ENCODE measurements at places on chromosomes 6 and 20.

- H3K4me3 ChIP-seq: no peak overlapping the region
- DNase-seq: no peak
- no peaks in the 10 kb centered on the region for H3K36me3 ChIP-seq
- H3K27ac ChIP-seq: no peak overlapping the region
Measured at GRCh38 chr20:4633379-4633778, 88.3 kb upstream of the PRND start.

- no peaks in the 10 kb centered on the region for H3K4me1 ChIP-seq
- H3K27me3 ChIP-seq: no peaks in the 10 kb centered on the region
- no peak overlapping the region for H3K4me3 ChIP-seq
- no peaks in the 10 kb centered on the region for H3K36me3 ChIP-seq
- no peak for DNase-seq
- no peak overlapping the region for H3K27ac ChIP-seq
Measured at GRCh38 chr6:126764671-126765070, 353.8 kb upstream of the RSPO3 start.

- no peaks in the 10 kb centered on the region for H3K36me3 ChIP-seq
- H3K4me1 ChIP-seq: no peaks in the 10 kb centered on the region
- peaks cover 3% of the 10 kb centered on the region for H3K27me3 ChIP-seq
- DNase-seq: no peak
- H3K27ac ChIP-seq: no peak overlapping the region
Measured at GRCh38 chr20:40643891-40644290, 45.1 kb downstream of the MAFB start.

- no peaks in the 10 kb centered on the region for H3K27me3 ChIP-seq
- H3K27ac ChIP-seq: peak overlapping the region; percentile 18
- no peak overlapping the region for H3K4me3 ChIP-seq
- H3K4me1 ChIP-seq: peaks cover 53% of the 10 kb centered on the region
- H3K36me3 ChIP-seq: no peaks in the 10 kb centered on the region
- no peak for DNase-seq
Measured at GRCh38 chr6:144347933-144348332, 62.8 kb downstream of the UTRN start.

DNA sequence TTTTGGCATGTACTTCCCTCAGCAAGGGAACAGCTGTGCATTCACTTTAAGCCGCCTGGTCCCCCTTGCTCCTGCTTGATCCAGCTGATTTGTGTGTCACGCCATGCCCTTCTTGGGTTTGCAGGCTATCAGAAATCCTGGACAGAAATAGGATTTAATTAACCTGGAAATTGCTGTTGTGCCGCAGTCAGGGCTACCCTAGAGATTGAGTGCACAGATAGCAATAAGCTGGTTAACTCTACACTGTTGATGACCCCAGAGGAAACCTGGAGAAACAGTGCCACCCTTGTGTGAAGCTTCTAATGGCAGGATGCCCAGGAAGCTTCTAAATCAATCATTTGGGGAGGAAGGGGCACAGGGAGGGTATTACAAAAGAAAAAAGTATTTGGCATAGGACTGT, 199.0 kb downstream of the JARID2 start:
- H3K36me3 ChIP-seq: no peaks in the 10 kb centered on the region
- peaks cover 18% of the 10 kb centered on the region for H3K4me1 ChIP-seq
- no peak overlapping the region for H3K4me3 ChIP-seq
- DNase-seq: no peak

DNA sequence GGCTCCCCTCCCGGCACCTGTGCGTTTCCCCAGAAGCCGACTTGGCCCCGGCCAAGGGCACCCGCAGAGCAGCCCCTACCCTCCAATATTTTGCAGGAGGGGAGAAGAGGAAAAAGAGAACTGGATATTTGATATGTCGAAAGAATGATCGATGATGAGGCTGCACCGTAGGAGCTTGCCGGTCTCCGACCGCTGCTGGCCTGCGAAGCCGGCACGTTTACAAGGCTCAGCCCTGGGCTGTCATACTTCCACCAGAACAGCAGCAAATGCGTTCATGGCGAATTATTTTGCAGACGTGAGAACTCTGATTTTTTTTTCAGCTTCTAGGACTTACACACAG, 296.7 kb downstream of the TFAP2C start:
- H3K4me1 ChIP-seq: no peaks in the 10 kb centered on the region
- no peak overlapping the region for H3K4me3 ChIP-seq
- H3K36me3 ChIP-seq: no peaks in the 10 kb centered on the region
- H3K27ac ChIP-seq: no peak overlapping the region
- no peak for DNase-seq
- peaks cover 86% of the 10 kb centered on the region for H3K27me3 ChIP-seq

DNA sequence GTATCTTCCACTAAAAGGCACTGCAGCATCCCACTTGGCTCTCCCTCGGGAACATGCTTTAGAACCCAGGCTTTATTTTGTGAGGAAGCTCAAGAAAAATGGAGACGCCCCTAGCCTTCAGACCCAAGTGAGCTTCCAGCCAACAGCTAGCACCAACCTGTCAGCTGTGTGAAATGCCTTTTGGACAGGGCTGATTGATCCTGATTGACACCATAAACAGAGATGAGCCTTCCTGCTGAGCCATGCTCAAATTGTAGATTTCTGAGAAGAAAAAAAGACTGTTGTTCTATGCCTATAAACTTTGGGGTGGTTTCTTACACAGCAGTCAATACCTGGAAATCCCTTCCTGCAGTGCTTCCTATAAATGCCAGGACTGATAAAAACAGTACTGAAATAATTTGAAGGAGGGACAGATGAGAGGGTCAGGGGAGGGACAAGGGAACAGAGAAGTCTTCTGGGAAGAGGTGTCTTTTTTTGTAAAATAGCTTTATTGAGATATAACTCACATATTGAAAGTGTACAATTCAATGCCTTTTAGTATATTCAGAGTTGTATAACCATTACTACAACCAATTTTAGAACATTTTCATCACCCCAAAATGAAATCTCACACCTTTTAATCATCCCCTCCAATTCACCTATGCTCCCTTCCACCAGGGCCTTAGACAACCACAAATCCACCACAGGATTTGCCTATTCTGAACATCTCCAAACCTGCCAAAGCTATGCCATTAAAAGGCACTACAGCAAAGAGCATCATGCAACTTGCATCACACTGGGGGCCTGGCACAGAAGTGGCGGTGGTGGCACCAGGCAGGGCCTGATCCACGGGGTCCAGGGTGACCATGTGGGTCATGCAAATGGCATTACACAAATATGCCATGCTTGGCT, 2.7 kb upstream of the STK4 start:
- no peak overlapping the region for H3K4me3 ChIP-seq
- DNase-seq: no peak
- H3K27ac ChIP-seq: no peak overlapping the region
- H3K27me3 ChIP-seq: no peaks in the 10 kb centered on the region

GRCh38 chr6:143333749-143334520, 116.6 kb downstream of the ADAT2 start:
- no peak overlapping the region for H3K4me3 ChIP-seq
- H3K27me3 ChIP-seq: no peaks in the 10 kb centered on the region
- no peaks in the 10 kb centered on the region for H3K36me3 ChIP-seq

DNA sequence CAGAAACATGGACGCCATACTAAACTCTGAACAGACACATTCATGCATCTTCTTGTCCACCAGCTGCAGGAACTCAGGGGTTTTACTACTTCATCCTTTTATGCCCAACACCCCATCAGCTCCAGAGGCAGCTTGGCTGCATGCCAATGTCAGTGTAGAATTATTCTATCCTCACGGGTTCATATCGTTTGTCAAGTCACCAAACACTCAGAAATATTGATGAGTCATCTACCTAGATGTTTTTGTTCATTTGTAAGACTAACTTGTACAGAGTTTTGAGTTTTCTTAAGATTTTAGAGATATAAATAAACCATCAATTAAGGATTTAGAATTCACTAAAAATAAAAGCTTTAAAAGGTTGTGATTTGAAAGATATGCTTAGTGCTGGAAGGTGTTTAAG, 590.7 kb upstream of the FLRT3 start:
- H3K4me1 ChIP-seq: no peaks in the 10 kb centered on the region
- no peak overlapping the region for H3K4me3 ChIP-seq
- H3K27me3 ChIP-seq: no peaks in the 10 kb centered on the region
- DNase-seq: no peak
- H3K27ac ChIP-seq: no peak overlapping the region

DNA sequence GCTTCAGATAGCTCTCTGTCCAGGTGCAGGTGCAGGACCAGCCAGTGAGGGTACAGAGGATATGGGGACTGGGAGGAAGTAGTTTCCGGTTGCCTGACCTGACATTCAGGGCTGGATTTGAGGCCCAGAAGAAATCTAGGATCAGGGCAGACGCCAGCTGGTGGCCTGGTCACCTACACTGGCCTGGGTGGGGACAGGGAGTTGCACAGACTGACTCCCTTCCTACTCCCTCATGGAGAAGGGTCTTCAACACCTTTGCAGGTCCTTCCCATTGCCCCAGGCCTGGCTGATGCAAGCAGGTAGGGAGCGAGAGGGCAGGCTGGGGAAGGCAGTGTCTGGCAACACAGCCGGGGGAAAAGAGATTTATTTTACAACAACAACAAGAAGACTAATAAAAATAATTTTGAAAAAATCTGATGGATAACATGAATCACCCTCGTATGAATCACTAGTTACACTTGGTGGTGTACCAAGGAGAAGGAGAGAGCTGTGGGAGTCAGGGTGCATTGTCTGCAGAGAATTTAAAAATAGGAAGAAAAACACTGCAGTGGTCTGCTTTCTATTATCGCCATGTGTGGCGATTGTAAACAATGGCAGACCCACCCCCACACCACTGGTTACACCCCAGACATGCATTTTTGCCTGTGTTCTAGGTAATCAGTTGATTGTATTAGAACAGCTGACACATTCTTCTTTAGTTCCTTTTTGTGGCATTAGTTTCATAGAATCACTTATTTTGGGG, 62.3 kb upstream of the SNX9 start:
- no peak for DNase-seq
- H3K4me1 ChIP-seq: peaks cover 17% of the 10 kb centered on the region
- H3K27ac ChIP-seq: no peak overlapping the region
- peaks cover 6% of the 10 kb centered on the region for H3K27me3 ChIP-seq

DNA sequence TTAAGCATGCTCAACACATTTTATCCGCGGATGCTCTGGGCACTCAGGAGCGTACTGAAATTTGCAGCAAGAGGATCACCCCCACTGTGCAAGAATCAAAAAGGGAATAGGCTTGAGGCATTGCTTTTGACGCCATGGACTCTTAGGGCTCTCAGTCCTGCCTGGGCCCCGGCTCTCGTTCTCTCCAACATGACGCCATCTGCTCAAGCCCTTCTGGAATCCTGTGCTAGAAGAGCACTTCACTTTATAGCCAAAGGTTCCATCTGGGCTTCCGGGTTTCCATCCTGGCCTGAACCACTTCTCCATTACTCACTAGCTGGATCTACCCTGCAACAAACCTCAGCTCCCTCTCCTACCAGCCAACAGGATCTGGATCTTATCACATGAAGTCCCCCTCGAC, 105.3 kb downstream of the FOXF2 start:
- H3K27me3 ChIP-seq: no peaks in the 10 kb centered on the region
- no peak overlapping the region for H3K27ac ChIP-seq
- no peak overlapping the region for H3K4me3 ChIP-seq
- no peak for DNase-seq
- H3K36me3 ChIP-seq: no peaks in the 10 kb centered on the region

DNA sequence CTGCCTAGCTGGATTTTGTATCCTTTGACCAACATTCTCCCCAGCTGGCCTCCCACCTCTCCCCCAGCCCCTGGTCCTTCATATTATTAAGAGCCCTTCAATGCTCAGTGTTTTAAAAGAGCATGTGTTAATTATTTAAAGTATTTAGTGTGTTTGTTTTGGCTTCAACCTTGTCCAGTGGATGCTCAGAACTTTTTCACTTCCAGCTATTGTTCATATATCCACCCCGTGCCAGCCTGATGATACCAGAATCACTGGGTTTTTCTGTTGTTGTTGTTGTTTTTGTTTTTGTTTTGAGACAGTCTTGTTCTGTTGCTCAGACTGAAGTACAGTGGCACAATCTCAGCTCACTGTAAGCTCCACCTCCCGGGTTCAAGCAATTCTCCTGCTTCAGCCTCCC, 30.4 kb upstream of the SNX9 start:
- H3K27me3 ChIP-seq: no peaks in the 10 kb centered on the region
- no peak overlapping the region for H3K4me3 ChIP-seq
- H3K27ac ChIP-seq: no peak overlapping the region
- H3K4me1 ChIP-seq: peaks cover 3% of the 10 kb centered on the region
- DNase-seq: no peak
- H3K36me3 ChIP-seq: no peaks in the 10 kb centered on the region

- no peaks in the 10 kb centered on the region for H3K27me3 ChIP-seq
- H3K4me1 ChIP-seq: no peaks in the 10 kb centered on the region
Measured at GRCh38 chr6:17258749-17259148, 22.4 kb upstream of the RBM24 start.

- no peaks in the 10 kb centered on the region for H3K36me3 ChIP-seq
- no peaks in the 10 kb centered on the region for H3K27me3 ChIP-seq
- H3K27ac ChIP-seq: no peak overlapping the region
Measured at GRCh38 chr20:32300647-32301046, 23.2 kb downstream of the KIF3B start.

DNA sequence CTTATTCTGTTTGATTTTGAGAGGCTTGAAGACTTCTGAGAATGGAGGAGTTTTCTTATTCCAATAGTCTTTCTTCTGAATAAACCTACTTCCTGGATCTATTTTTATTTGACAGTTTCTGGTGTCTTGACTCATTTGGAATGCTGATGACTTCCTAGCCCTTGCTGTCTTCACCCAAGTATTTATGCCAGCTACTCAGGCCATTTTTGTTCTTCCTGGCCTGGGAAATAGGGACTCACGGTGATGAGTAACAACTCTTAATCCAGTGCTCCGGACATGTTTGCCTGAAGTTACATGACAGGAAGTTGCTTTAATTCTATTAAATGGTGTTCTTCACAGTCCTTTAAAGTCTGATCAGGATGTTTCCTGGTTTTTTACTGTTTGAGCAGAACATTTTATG, 272.1 kb upstream of the EYS start:
- H3K4me1 ChIP-seq: no peaks in the 10 kb centered on the region
- H3K27me3 ChIP-seq: no peaks in the 10 kb centered on the region
- no peak overlapping the region for H3K27ac ChIP-seq
- H3K4me3 ChIP-seq: no peak overlapping the region
- no peaks in the 10 kb centered on the region for H3K36me3 ChIP-seq

GRCh38 chr20:43508106-43508505, 609 bp downstream of the L3MBTL1 start:
- no peak for DNase-seq
- no peaks in the 10 kb centered on the region for H3K36me3 ChIP-seq
- peak overlapping the region; percentile 10 for H3K4me3 ChIP-seq

- peak overlapping the region; percentile 83 for H3K4me3 ChIP-seq
- peak overlapping the region; percentile 55 for H3K27ac ChIP-seq
Measured at GRCh38 chr6:137216875-137217553, 2.2 kb downstream of the IFNGR1 start.

DNA sequence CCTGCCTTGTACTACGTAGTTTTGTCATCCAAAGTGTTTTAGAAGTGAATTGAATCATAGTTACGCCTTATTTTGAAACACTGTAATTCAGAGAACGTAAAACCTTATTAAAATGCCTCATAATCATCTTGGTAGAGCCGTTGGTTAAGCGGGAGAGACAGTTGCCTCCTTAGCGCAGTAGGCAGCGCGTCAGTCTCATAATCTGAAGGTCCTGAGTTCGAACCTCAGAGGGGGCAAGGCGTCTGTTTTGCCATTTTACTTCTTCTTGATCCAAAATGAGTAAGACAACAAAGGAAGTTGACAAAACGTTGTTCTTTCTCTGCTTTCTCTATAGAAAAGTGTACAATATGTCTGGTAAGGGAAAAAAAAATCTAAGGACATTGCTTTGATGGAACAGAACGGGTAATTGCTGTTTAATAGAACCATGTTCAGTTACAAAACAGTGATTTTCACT, 20.7 kb upstream of the TRIM27 start:
- H3K27ac ChIP-seq: peak overlapping the region; percentile 73
- H3K4me3 ChIP-seq: peak overlapping the region; percentile 51
- H3K36me3 ChIP-seq: no peaks in the 10 kb centered on the region
- DNase-seq: no peak
